CD4-positive, alpha-beta T cell treated with Interleukin-4 for 1 hour (primary cell): ENCODE measurements at places on chromosomes 6 and 20.

DNA sequence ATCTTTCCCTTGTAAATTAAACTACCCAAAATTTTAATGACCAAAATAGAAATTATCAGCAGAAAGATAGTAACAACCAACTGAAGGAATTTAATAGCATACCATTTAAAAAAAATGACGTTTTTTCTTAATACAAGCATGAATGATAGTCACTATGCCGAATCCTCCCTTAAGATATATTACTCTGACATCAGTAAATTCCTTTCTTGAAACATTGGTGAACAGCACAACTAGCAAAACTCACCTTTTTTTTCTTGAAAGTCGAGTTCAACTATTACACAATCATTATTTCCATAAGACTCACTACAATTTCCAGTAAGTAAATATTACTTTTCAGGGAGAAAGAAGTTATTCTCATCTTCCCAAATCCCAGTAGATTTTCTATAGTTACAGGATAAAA, 433.2 kb downstream of the GRIK2 start:
- no peak for DNase-seq

GRCh38 chr6:46103441-46104115, 26.2 kb upstream of the ENPP4 start:
- no peak for DNase-seq

- no peak for DNase-seq
These were observed 84.0 kb downstream of the LRRC1 start for GRCh38 chr6:53878808-53879207.

DNA sequence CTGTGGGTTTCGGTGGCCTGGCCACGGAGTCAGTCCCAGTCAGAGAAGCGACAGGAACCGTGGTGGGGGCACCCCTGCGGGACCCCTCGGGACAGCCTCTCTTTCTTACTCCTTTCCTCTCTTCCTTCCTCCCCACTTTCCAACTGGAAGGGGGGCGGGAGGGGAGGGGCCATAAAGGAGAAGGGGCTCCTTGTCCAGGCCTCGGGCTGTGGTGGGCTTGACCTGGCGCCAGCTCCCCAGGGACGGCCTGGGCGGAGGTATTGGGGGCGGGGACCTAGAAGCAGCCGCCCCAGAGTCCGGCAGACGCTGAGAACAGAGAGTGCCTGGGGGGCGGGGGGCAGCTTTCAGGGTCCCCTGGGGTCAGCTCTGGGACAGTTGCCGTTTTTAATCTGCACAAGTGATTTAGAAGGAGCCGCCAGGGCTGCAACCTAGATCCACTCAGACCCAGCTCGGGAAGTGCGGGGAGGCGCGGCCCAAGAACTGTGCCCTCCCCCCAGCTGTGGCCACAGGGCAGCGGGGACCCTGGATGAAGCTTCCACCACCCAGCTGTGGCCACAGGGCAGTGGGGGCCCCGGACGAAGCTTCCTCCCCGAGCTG, 6.4 kb upstream of the ABHD16B start:
- DNase-seq = no peak

- no peak for DNase-seq
These were observed 1.0 kb downstream of the BCL2L1 start for GRCh38 chr20:31721408-31722256.

GRCh38 chr6:20740727-20741126, 206.5 kb downstream of the CDKAL1 start:
- DNase-seq = no peak
